Myometrial cell (primary cell): ENCODE measurements at places on chromosomes 11 and 22. TPM values are rescaled to one million over a fixed set of nuclear protein-coding genes. Genes with fewer than 3 reads are reported as not detected.

PATE2 gene
- total RNA-seq, result not detected in 2 replicates

ACTN3 gene
- under 0.01 and 0.18 TPM in 2 replicates for total RNA-seq

ASPHD2 gene
- total RNA-seq, result 0.86 and 0.89 TPM in 2 replicates

CHADL gene
- 0.29 and 0.89 TPM in 2 replicates for total RNA-seq

MRGPRE gene
- not detected in 2 replicates for total RNA-seq

SLC43A1 gene
- total RNA-seq, result 19.9 and 20.9 TPM in 2 replicates

VSIG2 gene
- 1.6 TPM in 1 of 2 replicates, not detected in the other for total RNA-seq

ZC3H12C gene
- total RNA-seq, result 8.6 and 9.0 TPM in 2 replicates

KCNJ1 gene
- total RNA-seq, result not detected in 2 replicates

FIBIN gene
- total RNA-seq, result 66.0 and 74.6 TPM in 2 replicates

SLC6A5 gene
- total RNA-seq, result not detected in 2 replicates
